ENCODE measurements at places on chromosomes 2 and 18.

DNA sequence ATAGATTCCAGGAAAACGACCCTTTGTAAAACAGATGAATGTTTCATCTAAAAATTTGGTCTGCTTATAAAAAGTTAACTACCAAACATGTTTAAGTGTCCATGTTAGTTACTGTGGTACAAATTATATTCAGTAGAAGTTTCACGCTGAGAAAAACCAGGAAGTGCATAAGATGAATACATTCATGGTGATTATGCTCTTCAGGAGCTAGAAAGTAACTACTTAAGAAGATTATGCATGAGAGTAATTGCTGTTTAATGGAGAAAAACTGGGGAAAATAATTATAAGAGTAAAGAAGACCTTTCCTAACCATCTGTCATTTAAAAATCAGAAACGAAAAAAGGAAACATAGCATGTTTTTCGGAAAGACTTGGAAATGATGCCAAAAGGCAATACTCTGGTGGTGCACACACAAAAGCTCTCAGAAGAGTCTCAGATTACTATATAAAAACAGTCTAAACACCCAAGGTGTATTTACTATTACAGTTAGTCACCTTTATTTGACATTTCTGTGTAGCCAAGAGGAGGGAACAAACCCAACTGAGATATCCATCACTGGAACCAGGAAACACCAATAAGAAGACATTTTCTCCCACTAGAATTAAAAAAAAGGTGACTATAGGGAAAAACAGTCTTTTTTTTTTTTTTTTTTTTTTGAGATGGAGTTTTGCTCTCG is 38.8 kb upstream of the METTL21A start:
- DNase-seq, result no peak

- no peak for DNase-seq
Measured at GRCh38 chr2:86274918-86275275, 62.5 kb downstream of the REEP1 start.

DNA sequence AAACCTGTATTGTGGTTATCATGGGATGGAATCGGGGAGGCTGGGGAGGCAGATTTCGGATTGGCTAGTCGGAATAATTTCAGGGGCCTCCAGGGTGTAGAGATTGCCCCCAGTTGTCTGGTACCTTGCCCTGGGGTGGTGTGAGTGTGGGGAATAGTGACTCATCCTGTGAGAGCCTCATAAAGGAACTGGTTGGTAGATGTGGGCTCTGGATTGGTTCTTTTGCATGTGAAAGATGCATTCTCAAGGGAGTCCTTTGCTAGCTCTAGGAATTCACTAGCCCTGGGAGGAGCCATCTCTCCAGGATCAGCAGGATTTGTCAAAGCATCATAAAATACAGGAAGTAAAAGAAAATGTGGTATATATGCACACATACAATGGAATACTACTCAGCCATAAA is 331.6 kb downstream of the SETBP1 start:
- DNase-seq, result no peak

DNA sequence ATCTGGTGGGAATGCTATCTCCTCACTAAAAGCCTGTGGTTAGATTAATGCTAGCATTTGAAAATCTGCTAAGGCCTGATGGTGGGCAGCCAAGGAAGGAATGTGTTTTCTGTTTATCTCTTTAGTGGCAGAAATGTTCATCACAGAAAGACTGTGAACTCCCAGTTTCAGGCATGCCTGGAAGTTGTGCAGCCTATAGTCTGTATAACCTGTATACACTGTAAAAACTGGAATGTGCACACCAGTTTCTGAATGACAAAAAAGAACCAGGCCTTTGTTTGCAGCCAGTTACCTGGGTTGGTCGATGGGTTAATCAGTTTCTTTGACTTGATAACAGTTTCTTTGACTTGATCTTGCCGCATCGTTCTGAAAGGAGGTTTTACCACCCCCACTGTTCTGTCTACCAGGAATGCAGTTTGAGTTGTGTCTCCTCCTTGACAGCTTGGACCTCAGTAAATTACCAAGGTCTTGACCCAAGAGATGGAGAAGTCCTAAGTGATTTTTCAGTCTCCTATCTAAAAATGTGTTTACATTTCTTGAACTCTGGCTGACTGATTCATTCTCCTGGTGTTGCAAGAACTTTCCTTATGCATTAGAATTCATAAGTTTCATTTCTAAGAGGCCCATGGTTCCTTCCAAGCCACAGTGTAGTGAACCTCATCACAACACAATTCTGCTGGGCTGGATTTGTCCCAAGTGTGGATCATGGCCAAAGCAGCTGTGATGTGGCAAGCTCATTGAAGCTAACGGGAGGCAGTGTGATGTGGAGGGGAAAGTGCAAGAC is 62.2 kb downstream of the KIAA2012 start:
- no peak for DNase-seq

DNA sequence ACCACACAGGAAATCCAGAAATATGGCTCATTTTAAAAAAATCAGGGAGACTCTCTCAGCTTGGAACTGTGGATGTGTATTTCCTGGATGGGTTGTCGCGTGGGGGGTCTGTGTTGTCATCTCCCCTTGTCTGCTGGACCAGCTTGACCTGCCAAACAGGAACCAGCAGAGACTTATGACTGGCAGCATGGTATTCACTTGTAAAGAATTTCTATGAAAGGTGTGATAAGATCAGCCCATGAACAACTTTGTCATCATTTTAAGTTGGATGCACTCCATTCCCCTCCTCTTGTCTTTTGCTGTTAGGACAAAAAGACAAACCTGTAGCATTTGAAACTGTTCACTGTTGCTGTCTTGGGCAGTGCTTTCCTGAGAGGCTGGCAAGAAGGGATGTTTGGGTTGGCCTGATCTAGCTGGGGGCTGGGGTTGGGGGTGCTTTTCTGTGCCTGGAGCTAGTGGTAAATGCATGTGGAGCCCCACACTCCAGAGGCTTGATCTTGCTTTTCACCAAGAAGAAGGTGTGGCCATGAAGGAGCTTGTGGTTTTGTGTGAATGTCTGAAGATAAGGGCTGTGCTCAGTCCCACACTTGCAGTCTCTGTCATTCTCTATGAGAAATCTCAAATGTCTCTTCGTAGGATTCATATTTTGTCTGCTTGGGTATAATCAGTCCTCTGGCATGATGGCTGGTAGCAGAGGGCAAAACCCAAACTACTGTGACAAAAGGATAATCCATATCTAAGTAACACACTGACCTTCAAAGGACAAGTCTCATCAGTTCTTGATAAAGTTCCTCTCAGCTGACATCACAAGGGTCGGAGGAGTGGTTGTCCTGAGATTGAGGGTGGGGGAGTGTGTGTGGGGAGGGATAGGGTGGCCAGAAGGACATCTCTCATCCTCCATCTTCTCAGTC is 39.0 kb downstream of the RALB start:
- DNase-seq, result no peak

DNA sequence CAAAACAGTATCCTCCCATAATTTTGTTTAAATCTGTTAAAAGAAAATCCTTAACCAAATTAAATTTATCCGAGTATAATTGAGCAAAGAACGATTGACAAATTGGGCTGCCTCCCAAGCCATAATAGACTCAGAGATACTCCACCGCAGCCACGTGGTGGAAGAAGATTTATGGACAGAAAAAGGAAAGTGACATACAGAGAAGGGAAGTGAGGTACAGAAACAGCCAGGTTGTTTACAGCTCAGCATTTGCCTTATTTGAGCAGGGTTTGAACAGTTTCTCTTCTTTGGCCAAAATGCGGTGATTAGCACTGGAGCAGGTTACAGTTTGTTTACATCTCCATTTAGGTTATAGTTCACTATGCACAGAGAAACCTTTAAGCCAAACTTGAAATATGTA is 60.8 kb downstream of the KYNU start:
- no peak for DNase-seq

DNA sequence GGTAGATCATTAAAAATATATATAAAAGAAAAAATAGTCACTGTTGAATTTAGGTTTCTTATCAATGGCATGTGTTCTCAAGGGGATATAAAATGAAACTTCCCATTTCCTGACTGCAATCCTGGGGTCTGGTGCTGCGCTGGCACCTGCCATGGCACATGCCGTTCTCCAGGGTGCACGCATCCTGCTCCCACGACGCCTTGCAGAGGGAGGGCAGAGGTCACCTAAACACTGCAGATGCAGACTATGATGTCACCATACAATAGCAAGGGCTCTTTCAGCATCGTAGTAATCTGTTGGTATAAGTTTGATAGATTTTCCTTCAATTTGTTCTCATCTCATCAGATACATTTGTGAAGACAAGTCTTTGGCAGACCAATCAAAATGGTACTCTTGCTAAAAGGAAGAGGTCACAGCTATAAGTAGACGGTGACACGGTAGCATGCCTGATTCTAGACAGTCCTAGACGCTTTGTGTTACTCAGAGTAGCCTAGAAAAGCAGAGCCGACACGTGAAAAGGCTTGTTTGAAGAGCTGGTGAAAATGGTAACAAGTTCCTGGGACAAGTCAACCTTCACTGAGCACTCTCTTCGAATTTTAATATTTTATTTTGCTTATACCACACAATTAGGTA is 761.4 kb downstream of the DCDC2C start:
- no peak for DNase-seq

GRCh38 chr18:12838178-12838634 is 45.8 kb downstream of the PTPN2 start:
- DNase-seq, result no peak

DNA sequence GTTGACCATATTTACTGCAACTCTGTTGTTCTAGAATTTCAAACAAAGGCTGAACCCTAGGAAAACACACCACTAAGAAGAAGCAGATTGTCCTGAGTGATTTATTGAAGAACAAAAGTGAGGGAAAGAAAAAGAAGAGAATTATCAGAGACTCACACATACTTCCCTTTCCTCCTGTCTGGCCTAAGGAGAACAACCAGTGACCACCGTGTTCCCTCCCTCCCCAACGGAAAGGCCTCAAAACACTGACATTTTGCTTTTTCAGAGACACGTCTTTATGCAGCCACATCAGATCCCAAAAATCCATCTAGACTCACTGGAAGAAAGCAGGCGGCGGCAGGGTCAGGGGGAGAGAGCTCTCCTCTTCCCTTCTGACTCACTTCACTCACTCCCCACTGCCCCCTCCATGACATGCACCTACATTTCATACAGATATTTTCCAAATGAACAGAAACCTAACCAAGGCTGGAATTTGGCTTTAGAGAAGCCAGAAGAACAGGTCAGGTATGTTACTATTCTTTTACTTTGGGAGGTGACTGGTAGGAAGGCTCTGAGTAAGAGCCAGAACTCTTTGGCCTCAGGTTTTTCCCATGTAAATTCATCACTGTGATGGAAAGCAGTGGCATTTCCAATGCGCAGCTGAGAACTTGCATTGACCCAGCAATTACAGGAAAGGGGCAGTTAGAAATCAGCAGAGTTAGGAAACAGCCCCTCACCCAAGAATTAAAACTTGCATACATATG is 169.9 kb downstream of the BCL11A start:
- DNase-seq, result no peak

DNA sequence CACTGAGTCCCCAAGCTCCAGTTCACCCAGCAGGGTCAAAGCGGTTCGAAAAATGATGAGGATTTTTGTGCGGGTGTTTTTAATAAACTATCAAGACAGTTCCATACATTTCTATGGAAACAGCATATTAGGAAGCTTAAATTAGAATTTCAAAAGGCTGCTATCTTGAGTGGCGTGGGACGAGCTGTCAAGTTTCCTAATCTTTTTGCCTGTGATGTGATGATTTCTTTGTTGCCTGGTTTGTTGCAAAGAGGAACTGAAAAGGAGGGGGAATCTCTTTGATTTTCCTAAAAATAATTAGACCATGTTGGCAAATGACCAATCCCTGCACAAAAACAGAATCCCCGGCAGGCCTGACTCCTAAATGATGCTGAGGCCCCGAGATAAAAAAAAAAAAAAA is 66.1 kb upstream of the ATG16L1 start:
- DNase-seq, result no peak

DNA sequence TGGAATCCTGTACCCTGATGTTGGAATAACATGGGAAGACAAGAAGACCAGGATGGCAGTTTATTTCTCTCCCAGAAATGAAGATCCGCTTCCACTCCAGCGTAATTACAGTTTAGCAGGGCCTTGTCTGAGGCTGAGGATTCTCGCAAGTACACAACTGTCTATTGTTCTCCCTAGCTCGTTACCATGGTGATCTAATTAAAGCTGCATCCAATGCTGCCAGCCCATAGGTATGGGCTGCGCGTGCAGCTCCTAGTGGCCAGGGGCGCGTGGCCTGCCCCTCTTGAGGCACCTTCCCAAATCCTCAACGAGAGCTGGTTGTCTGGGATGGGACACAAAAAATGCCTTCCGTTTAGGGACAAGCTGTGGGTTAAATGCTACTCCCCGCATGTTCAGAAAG is 344.9 kb downstream of the CYRIA start:
- no peak for DNase-seq

DNA sequence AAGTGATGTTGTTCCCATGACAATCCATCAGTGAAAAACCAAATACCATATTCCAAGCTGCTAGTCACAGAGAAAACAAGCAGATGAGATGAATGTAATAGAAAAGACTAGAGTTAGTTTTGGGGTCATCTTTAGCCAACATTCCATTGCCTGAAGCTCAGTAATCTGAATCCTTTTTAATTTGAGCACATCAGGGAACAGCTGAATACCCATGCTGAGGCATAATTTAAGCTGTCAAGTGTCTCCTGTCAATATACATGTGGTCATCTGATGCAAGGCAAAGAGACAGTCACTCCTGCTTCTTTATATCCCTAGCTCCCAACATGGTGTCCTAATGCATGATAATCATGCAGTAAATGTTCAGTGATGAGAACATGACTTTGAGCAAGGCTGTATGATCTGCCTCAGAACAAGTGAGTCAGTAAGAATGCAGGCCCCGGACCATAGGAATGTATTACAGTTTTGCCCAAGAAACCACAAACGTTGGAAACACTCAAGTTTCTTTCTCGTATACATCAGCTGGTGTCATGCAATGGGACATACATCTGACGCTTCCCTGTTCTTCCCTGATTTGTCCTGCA is 48.0 kb downstream of the CDK15 start:
- DNase-seq, result no peak

DNA sequence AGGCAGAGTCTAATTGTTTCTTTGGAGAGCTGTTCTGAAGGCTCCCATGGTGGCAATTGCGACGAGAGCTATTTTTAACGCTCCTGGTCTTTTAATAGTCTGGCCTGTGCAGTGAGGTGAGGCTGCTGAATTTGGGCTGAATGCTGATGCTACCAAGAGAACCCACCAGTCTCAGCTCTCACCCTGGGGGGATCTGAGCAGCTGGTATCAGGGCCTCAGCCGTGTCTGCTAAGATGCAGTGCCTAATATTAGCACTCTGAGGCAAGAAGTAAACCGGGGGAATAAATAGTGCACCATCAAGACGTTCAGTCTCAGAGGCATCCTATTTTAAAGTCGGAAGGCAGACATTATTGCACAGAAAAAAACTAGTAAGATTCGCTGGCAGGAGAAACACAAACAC is 214.8 kb upstream of the PID1 start:
- no peak for DNase-seq

DNA sequence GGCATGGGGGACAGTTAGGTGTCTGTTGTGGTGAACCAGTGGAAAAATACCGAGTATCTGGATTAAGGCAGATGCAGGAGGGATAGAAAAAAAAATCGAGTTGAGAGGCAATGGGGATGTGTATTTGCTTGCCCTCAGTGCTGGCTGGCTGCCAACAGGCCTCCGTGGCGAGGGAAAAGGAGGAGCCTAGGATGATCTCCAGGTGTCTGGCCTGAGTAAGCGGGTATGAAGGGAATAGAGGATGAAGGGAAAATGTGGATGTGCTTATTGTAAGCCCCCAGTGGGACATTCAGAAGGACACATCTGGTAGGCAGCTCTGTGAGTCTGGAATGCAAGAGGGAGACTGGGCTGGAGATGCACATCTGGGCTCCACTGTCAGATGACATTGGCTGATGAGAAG is 22.8 kb downstream of the KCNS3 start:
- no peak for DNase-seq

- DNase-seq, result no peak
Measured at GRCh38 chr2:159774370-159774990, 23.5 kb downstream of the CD302 start.

GRCh38 chr2:72806280-72806945 is 19.4 kb downstream of the EXOC6B start:
- DNase-seq, result no peak
